Mesothelial cell of epicardium (in vitro differentiated cells): ENCODE measurements at places on chromosomes 11 and 22.

DNA sequence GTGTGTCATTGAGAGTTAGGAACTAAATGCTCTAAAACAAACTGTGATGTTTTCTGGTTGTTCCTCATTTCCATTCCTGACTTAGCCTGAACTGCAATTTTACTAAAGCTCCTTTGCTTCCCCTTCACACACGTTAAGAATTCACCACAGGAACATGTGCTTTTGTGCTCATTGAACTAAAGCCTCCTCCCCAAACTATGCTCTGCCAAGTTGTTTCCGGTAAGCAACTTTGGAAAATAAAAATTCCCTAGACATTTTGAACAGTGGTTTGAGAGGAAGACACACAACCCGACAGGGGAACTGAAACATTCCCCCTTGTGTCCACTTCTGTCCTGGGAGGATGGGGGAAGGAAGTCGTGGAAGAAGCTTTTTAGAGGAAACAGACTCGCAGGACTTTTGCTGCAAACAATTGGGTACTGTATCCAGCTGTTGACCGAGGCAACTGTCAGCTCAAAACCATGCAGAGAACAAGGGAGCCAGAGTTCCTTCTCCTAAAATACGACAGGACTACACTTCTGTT is 66.9 kb downstream of the GAB2 start:
- no peak for DNase-seq

DNA sequence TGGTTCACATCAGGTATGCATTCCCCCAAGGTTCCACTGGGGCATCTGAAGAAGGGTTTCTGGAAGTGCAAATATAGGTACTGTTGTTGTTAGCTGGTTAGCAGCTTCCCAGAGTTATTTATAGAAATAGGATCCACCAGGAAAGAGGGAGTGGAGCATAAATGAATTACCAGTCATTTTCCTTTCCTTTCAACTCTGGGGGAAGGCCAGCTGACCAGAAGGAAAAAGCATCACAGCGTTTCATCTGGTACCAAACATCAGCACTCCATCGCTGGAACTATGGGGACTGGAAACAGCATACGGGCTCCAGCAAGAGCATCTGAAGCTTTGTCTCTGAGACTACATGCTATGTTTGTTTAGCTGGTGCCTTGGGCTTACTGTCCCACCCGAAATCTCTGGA is 378.2 kb upstream of the NARS2 start:
- DNase-seq = no peak

GRCh38 chr11:107042748-107043147 is 24.5 kb upstream of the GUCY1A2 start:
- no peak for DNase-seq

- no peak for DNase-seq
These were observed 20.7 kb upstream of the EMID1 start for GRCh38 chr22:29184849-29185490.

DNA sequence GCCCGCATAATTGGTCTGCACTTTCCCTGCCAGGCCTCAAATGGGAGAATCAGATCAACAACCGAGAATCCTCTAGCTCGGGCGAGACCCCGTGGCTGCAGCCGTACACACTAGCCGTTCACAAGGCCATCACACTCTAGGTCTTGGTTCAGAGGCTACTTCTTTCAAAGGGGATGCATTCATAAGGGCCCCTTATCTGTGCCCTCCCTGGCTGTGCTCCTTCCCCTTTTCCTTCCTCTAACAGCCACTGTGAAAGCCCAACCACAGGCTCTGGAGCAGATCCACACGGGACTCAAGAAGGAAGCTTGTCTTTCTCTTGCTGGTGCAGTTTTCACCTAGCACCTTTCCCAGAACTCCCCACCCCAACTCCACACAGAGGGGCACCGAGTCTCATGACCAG is 24.5 kb downstream of the SMIM38 start:
- DNase-seq = no peak
